ENCODE measurements at places on chromosomes 11 and 22. TPM values are rescaled to one million over a fixed set of nuclear protein-coding genes. Genes with fewer than 3 reads are reported as not detected.
A peak's percentile ranks its signal among the peaks of the same experiment; 100 is the strongest.

- H3K4me3 ChIP-seq = no peak overlapping the region
- DNase-seq = no peak
- no peaks in the 10 kb centered on the region for H3K27me3 ChIP-seq
- H3K27ac ChIP-seq = peak overlapping the region; percentile 63
Observed at GRCh38 chr11:72411623-72412419, 22.5 kb downstream of the CLPB start.

DNA sequence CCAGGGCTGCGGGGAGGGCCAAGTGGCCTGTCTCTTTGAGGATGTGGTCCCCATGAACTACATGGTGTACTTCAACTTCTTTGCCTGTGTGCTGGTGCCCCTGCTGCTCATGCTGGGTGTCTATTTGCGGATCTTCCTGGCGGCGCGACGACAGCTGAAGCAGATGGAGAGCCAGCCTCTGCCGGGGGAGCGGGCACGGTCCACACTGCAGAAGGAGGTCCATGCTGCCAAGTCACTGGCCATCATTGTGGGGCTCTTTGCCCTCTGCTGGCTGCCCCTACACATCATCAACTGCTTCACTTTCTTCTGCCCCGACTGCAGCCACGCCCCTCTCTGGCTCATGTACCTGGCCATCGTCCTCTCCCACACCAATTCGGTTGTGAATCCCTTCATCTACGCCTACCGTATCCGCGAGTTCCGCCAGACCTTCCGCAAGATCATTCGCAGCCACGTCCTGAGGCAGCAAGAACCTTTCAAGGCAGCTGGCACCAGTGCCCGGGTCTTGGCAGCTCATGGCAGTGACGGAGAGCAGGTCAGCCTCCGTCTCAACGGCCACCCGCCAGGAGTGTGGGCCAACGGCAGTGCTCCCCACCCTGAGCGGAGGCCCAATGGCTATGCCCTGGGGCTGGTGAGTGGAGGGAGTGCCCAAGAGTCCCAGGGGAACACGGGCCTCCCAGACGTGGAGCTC is 13.5 kb downstream of the ADORA2A start:
- H3K27me3 ChIP-seq = no peaks in the 10 kb centered on the region
- H3K4me1 ChIP-seq = peaks cover 66% of the 10 kb centered on the region
- H3K27ac ChIP-seq = no peak overlapping the region
- no peak for DNase-seq

DNA sequence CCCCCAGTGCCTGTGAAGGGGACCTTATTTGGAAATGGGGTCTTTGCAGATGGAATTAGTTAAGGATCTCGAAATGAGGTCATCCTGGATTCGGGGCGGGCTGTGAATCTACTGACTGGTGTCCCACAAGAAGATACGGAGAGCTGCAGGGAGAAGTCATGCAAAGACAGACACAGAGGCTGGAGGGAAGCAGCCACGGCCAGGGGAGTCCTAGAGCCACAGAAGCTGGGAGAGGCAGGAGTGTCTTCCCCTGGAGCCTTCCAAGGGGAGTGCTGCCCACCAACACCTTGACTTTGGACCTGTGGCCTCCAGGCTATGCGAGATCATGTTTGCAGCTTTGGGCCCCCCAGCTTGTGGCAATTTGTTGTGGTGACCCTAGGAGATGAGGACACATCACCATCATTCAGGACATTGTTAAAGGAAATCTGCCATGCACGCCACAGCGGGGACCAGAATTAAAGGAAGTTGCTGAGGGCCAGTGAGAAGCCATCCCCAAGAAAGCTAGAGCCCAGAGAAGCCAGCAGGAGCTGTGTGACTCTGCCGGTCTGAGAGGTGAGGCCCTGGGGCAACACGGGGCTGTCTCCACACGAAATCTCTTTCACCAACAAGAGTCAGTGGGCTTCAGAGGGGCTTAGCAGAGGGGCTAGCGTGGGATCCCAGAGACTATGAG is 434.7 kb downstream of the BRD1 start:
- no peak for DNase-seq
- H3K4me3 ChIP-seq = no peak overlapping the region
- peaks cover 68% of the 10 kb centered on the region for H3K27me3 ChIP-seq

GRCh38 chr11:79400717-79401330 is 40.0 kb downstream of the TENM4 start:
- H3K36me3 ChIP-seq = no peaks in the 10 kb centered on the region

The DDX25 gene
- 0.14 TPM for total RNA-seq

The APOA1 gene
- total RNA-seq = 62.6 TPM

DNA sequence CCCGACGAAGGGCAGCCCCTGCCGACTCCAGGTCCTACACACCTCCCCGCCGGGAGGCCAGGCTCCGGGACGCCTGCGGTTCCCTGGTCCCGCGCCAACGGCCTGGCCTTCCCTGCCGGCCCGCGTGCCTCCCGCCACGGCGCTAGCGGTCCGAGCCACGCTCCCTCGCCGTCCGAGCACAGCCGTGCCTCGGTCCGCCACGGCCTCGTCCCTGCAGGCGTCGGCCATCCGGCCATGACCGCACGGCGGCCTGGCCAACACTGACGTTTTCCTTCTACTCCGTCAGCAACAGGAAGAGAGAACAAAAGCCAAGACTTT is 532 bp downstream of the EIF4G2 start:
- no peaks in the 10 kb centered on the region for H3K27me3 ChIP-seq
- H3K4me1 ChIP-seq = peaks cover 68% of the 10 kb centered on the region
- peak overlapping the region; percentile 98 for H3K4me3 ChIP-seq
- peaks cover 45% of the 10 kb centered on the region for H3K36me3 ChIP-seq

GRCh38 chr11:30203850-30204249 is 27.0 kb upstream of the FSHB start:
- no peak for DNase-seq
- peaks cover 9% of the 10 kb centered on the region for H3K4me1 ChIP-seq
- no peak overlapping the region for H3K27ac ChIP-seq
- no peaks in the 10 kb centered on the region for H3K36me3 ChIP-seq
- H3K4me3 ChIP-seq = no peak overlapping the region

- no peaks in the 10 kb centered on the region for H3K27me3 ChIP-seq
- H3K4me3 ChIP-seq = no peak overlapping the region
- H3K4me1 ChIP-seq = no peaks in the 10 kb centered on the region
- H3K27ac ChIP-seq = no peak overlapping the region
Observed at GRCh38 chr11:61034111-61034510, 62.6 kb downstream of the CD6 start.

The MIAT gene
- 0.66 TPM for total RNA-seq

DNA sequence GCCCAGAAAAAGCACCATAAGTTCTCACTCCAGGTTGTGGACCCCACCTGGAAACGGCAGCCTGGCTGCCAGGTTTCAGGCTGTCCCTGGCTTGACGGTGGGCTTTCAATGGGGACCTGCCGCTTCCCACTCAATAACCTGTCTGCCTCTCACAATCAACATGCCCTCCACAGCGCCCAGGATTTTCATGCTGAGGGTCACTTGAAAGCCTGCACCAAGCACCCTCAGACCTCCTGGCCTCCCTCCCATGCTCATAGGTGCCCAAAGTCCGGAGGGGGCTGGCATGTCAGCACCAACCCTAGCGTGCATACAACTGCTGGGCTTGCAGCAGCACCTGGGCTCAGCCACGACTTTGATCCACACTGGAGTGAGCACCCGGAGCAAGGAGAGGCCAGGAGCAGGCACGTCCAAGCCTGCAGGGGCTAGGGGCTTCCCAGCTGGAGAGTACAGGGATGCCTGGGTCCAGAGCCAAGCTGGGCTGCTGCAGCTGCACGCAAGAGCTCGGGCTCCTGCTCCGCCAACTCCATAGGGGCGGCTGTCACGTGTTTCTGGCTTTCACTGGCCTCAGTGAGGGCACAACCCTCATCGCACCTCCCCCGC is 1214.3 kb upstream of the RAG2 start:
- DNase-seq = no peak
- H3K36me3 ChIP-seq = no peaks in the 10 kb centered on the region

The MUC5AC gene
- not detected for total RNA-seq

DNA sequence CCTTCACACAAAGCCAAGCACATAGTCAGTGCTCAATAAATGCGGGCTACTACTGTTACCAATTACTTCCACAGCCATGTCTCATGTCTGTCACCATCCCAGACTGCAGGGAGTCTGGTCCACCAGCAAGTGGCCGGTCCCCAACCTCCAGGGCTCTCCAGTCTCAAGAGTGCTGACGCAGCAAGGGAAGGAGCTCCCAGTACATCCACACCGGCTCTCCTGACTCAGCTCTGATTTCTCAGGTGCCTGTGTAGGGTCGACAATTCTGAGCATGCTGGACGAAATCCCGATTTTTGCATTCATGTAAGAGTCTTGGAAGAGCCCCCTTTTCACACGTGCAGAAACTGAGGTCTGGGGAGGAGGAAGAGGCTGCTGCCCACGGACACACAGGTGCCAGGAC is 10.3 kb upstream of the NEFH start:
- no peak overlapping the region for H3K4me3 ChIP-seq
- DNase-seq = no peak
- no peaks in the 10 kb centered on the region for H3K36me3 ChIP-seq
- no peak overlapping the region for H3K27ac ChIP-seq
- H3K27me3 ChIP-seq = peaks cover 88% of the 10 kb centered on the region

The GRAP2 gene
- 1.6 TPM for total RNA-seq

DNA sequence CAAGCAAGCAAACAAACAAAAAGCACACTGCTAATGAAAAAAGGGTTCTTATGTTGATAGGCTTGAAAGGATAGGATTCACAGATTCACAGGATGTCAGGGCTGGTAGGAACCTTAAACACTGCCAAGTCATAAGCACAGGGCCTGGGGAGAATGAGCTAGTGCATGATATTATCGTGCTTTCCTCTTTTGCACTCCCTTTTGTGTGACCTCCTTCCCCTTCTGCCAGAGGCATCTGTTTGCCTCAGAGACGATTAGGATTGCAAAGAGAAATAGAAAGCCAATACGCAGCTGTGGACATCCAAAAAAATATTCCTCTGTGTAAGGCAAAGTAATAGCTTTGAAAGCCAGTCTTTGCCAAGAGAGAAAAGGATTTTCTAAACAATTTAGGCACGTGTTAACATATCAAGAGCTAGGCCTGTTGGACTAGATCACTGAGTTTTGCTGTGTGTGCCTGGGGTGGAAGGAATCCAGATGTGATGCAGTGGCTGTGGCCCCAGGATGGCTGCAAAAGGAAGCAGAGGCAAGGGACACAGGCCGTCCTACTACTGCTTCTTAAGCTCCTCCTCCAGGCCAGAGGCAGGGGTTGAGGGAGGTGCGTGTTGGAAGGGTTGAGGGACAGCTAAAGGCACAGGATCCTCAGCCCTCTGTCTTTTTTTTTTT is 30.6 kb downstream of the MCHR1 start:
- peak overlapping the region; percentile 82 for H3K27ac ChIP-seq
- no peaks in the 10 kb centered on the region for H3K27me3 ChIP-seq
- H3K4me1 ChIP-seq = peaks cover 37% of the 10 kb centered on the region
- DNase-seq = peak; percentile 65
- no peak overlapping the region for H3K4me3 ChIP-seq

GRCh38 chr11:34536056-34536455 is 22.5 kb upstream of the ELF5 start:
- no peak for DNase-seq
- H3K4me3 ChIP-seq = no peak overlapping the region
- H3K4me1 ChIP-seq = no peaks in the 10 kb centered on the region
- H3K36me3 ChIP-seq = no peaks in the 10 kb centered on the region
- no peak overlapping the region for H3K27ac ChIP-seq

DNA sequence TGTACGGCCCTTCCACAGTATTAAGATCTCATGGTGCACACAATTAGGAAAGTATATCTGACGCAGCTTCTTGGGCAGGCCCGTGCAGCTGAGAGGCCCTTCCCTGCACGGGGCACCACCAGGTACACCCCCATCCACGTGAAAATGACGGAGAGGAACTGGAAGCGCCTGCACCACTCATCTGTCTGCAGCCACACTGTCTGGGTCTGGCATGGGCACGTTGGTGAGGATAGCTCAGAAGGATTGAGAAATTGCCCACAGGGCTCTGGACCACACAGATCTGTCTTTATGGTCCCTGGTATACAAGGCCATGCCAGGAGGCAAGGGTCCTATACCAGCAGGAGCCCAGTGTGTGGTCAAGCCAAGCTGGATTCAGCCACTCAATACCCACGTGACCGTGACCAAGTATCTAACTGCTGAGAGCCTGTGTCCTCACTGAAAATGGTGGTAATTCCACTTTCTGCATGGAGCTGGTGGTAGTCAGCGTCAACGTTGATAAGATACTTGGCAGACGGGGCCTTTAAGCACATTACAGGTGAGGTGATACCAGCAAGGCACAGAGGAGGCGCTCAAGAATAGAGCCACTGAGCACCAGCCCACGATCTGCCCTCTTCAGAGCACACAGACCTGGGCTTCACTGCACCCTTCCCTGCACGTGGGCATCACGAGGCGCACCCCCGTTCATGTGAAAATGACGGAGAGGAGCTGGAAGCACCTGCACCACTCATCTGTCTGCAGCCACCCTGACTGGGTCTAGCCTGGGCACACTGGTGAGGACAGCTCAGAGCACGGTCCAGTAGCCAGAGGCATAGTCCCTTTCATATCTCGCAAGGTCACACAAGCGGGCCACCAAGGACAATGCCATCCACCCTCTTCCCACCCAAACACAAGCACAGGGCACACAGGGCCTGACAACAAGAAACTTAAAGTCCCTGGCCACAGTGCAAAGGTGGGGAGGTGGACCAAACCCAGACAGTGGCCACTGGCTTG is 28.4 kb downstream of the SHANK2 start:
- no peaks in the 10 kb centered on the region for H3K36me3 ChIP-seq
- H3K27ac ChIP-seq = no peak overlapping the region
- no peaks in the 10 kb centered on the region for H3K4me1 ChIP-seq
- DNase-seq = no peak

The TMEM9B gene
- total RNA-seq = 51.1 TPM

GRCh38 chr11:120142441-120143100 is 4.7 kb upstream of the TRIM29 start:
- no peak overlapping the region for H3K27ac ChIP-seq
- no peak for DNase-seq
- no peaks in the 10 kb centered on the region for H3K4me1 ChIP-seq
- H3K27me3 ChIP-seq = peaks cover 95% of the 10 kb centered on the region
- no peaks in the 10 kb centered on the region for H3K36me3 ChIP-seq

The MTFP1 gene
- 19.7 TPM for total RNA-seq

- H3K4me1 ChIP-seq = no peaks in the 10 kb centered on the region
- no peaks in the 10 kb centered on the region for H3K36me3 ChIP-seq
- DNase-seq = no peak
- no peak overlapping the region for H3K4me3 ChIP-seq
- no peaks in the 10 kb centered on the region for H3K27me3 ChIP-seq
Observed at GRCh38 chr11:59012398-59013265, 73.3 kb downstream of the GLYATL1 start.

The TRPC6 gene
- 0.22 TPM for total RNA-seq

The TRIM6 gene
- total RNA-seq = 0.58 TPM

The MYO7A gene
- 3.2 TPM for total RNA-seq

Measured in left ventricle myocardium inferior (tissue), 1 donor.